Ovary (tissue), 10 donors: ENCODE measurements at places on chromosomes 2 and 18. TPM values are rescaled to one million over a fixed set of nuclear protein-coding genes. Genes with fewer than 3 reads are reported as not detected.

- no peak for DNase-seq
Observed at GRCh38 chr2:75025633-75026380, 67.4 kb downstream of the POLE4 start.

DNA sequence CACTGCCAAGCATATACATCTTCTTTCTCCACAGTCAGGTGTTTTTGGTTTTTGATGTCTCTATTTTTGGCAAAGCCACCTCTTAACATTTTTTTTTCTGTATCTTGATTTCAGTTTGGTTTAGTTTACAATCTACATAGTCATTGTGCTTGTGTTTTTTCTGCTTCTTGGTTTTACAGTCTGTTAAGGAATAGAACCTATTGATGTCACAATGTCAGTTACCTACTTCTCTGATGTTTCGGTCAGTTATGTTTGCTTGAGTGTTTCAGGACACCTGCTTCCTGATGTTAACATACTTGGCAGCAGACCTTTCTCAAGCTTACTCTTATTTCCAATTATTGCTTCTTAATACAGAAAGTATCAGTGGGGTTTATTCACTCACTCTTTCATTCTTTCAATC lies 253.3 kb downstream of the SPAG16 start:
- DNase-seq = no peak

RMND5A gene
- 26.2 TPM for total RNA-seq

- DNase-seq = no peak
Observed at GRCh38 chr2:47097563-47097962, 57.5 kb downstream of the STPG4 start.

CHN1 gene
- 9.4 TPM for total RNA-seq

- peak; percentile 17 for DNase-seq
Observed at GRCh38 chr18:44178476-44178875, 502.2 kb upstream of the SETBP1 start.

M1AP gene
- not detected for total RNA-seq
